ENCODE measurements at places on chromosomes 1 and 21.

GRCh38 chr1:173393659-173394000 is 83.5 kb upstream of the PRDX6 start:
- DNase-seq = no peak

GRCh38 chr1:16727190-16728111 is 12.9 kb upstream of the RNU1-4 start:
- no peak for DNase-seq

GRCh38 chr21:44916965-44917364 is 3.7 kb downstream of the ITGB2 start:
- no peak for DNase-seq

DNA sequence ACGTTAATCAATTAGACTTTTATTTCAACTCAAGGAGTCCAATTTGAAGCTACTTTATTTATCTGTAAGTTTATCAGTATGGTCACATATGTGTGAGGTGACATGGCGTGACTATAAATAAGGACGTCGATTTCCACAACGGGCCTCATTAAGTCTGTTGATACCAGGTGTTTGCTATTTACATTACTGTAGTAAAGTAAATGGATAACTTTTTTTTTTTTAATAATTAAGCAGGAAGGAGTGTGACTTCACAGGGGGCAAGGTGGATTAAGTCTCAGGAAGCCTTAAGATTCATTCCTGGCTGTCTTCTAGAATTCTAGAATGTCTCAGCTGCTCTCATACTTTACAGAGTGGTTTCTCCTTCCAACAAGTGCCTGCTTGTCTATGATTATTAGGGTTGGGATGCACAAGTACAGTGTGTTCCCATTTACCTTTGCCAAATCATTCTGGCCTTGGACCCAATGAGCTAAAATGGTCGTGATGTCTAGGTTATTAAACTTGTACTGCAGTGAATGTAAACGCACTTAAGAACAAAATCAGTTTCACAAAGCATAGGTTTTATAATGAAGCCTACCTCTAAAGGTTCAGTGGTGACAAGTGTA is 15.5 kb downstream of the MAP3K7CL start:
- no peak for DNase-seq

DNA sequence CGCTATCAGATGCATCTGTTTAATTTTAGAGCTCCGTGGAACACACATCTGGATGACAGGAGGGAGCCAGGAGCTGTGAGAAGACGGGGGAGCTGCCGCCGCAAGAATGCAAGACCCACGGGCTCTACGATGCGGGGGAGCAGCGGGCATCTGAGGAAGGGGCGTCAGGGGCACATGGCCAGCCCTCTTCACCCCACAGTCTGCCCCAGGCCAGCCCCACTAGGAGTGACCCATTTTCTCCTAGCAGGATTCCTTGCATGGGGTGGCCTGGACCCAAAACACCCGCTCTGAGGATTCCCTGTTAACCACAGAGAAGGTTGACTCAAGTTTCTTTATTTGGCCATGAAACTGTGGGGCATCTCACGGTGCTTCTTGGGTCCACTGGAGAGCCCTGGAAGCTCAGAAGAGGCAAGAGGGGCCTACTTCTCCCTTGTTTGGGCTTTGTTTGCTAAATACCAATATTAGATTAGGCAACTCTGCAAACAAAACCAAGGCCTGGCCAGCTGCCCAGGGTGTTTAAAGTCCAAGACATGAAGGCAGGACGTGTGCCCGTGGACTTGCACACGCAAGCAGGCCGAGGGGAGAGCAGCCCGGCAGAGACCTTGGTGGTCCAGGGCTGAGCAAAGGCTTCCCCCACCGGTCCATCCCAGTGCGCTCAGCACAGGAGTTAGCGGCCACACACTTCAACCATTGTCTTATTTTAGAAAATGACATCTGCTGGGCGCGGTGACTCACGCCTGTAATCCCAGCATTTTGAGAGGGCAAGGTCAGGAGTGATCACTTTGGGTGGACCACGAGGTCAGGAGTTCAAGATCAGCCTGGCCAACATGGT is 89.8 kb downstream of the DHRS3 start:
- DNase-seq = no peak

DNA sequence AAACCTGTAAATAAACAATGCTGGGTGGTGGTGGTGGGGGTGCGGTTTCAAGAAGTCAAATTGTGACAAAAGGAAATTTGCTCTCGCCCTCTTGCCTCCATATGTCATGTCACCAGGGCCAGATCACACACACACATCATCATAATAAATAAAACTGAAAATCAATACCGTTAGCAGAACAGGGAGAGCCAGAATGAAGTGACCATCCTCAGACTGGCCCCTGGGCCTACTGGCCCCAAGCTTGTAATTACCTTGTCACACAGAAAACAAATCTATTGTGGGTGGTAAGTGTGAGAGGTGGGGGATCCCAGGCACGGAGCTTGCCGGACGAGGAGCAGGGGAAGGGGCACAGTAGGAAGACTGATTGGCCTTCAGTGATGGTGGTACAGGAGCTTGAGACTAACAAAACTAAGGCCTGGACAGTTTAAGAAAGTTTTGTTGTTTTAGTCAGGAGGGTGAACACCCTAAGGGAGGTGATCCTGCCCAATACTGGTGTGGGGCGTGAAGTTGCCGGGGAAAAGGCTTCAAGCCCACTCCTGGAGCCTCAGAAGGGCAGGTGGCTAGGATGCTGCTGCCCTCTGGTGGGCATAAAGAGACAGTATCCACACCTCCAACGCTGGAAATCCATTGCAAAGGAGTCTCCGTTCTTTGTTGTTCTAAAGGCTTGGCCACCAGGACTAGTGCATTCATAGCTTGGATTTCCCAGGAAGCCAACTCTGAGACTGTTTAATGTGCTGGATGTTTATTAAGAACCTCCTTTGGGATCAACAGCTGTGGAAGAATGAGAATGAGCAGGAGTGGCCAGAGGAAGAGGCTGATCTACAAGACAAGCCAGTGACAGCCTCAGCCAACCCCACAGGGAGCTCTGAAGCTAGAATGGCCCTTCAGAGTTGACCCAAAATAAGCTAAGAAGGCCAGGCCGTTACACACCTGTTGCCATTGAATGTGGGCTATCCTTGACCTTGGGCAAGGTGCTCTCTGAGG is 8.1 kb upstream of the C1orf216 start:
- DNase-seq = peak; percentile 32

- no peak for DNase-seq
Observed at GRCh38 chr1:30423570-30423969, 299.8 kb downstream of the MATN1 start.

DNA sequence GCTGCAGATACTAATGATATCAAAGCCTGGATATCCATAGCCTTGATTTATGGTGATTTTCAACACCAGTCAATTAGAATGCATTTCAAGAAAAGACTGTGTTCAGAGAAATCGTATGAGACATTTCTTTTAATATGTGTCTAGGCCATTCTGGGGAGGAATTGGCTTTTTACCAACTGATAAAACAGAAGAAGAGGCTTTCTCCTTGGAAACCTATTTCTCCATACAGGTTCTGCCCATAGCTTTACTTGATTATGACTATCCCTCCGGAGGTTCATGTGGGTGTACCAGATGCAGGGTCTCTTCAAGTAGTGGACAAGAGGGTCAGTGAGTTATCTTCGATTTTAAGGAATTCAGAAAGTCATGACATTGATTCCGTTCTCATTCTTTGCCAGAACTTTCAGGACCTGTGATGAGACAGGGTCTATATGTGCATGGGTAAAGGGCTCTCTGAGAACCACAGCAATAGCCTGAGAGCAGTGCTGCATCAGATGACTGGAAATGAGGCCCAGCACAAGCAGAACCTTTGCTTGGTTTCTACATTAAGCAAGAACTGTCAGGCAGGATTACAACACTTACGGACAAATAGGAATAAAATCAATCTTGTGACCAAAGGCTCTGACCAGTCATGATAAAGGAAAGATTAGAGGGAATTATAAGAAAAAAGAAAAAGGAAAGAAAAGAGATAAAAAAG is 263.7 kb upstream of the SGIP1 start:
- no peak for DNase-seq

DNA sequence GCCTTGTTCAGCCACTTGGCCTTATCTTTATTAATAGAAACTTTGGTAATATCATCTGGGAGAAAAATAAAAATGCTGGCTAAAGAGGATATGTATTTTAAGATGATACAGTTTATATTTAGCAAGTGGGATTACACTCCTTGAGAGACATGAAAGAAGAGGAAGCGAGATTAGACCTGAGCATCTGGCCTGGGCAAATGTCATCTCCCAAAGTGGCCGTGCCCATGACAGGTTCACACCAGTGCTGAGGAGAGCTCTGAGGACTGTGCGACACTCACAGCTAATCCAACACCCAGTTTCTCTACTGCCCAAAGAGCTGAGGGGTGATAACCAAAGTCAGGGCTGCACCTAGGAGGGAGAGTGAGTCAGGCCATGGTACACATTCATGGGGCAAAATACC is 121.7 kb upstream of the DUSP10 start:
- DNase-seq = no peak

DNA sequence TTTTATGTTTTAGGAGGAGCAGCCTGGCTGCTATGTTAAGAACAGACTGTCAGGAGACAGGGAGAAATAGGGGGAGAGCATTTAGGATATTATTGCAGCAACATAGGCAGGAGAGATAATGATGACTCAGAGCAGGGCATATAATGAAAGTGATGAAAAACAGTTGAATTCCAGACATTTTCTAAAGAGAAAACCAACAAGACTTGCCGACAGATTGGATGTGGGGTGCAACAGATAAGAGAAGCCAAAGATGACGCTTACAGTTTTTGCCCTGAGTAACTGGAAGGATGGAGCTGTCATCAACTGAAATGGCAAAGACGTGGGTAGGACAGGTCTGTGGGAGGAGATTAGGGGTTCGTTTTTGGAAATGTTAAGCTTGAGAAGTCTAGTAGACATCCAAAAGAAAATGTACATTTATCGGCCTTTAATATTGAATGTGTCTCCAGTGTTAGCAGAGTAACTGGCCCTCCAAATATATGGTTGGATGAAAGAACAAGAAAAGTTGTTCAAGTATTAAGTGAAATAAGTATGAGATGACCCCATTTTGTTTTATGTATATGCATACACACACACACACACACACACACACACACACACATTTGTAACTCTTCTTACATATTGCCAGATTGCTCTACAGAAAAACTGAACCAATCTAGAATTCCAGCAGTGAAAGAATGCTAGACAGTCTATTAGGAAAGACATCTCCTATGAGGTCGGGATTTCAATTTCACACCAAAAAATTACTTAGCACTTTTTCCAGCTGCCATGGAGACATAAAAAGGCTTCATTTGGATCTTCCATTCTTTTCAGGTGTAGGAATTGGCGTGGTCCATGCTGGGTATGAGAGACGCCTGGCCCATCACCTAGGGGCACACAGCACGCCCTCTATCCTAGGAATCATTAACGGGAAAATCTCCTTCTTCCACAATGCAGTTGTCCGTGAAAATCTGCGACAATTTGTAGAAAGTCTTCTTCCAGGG is 17.2 kb downstream of the DNAJC16 start:
- DNase-seq = no peak

DNA sequence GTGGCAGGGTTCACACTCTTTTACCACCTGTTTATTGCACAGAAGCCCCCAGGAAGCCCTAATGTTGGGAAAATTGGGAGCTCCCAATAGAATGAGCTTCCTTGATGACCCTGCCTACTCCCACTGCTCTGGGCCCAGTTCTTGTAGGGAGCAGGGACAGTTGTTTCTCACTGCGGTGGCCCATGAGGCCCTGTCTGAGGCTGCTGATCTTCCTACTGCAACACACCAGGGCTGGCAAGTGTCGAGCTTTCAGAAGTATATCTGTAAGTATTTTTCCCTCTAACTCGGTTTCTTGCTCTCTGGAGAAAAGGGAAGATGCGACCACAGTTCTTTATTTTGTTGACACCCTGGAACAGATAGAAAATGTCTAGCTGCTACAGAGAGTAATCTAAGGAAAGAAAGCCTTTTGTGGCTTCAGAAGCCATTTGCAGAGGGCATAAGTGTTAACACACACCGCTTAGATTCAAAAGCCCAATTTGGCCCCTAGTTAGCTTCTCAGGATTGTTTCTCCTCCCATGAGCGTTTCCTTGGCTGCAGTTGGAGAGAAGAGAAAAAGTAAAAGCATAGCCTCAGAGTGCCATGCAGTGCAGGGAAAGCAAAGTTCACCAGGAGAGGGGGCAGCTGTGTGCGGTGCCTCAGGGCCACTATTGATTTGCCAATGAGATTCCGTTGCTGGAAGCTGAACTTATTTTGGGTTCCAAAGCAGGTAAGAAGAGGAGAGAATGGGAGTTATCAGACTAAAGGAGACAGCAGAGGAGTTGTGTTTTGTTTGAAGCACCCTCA is 102.6 kb downstream of the SELENOF start:
- no peak for DNase-seq

- no peak for DNase-seq
Observed at GRCh38 chr1:108502138-108502537, 52.0 kb downstream of the NBPF6 start.

DNA sequence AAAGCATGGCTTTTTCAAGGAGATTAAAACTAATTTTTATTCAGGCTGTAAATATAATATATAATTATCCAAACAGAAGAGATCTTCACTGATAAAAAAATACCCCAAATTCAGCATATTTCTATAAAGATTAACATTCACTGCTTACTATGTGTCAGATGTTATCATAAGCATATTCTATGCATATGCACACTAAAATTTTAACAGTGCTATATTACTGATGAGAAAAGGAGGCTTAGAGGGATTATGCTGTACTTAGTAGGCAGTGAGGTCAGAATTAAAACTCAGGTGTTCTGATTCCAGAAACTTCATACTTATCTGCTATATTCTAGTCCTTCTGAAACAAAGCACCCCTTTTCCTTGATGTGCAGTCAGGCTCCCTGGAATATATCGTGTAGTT is 33.8 kb upstream of the ATP6V1G3 start:
- DNase-seq = no peak

DNA sequence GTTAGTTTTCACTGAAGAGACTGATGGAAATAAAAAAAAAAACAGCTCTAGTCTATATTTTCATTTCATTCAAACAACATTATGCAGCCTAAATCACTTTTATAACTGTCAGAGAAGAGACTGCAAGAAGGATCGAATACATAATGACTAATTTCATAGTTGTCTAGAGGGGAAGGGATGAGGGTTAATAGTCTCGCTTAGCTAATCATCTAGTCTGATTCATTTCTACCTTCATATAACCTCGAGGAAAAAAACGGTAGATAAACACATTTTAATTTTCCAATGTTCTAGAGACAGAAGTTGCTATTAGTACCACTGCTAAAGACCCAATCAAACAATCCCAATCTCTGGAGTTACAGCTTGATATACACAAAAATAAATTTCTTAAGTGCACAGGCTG is 3.5 kb downstream of the FUBP1 start:
- DNase-seq = no peak

DNA sequence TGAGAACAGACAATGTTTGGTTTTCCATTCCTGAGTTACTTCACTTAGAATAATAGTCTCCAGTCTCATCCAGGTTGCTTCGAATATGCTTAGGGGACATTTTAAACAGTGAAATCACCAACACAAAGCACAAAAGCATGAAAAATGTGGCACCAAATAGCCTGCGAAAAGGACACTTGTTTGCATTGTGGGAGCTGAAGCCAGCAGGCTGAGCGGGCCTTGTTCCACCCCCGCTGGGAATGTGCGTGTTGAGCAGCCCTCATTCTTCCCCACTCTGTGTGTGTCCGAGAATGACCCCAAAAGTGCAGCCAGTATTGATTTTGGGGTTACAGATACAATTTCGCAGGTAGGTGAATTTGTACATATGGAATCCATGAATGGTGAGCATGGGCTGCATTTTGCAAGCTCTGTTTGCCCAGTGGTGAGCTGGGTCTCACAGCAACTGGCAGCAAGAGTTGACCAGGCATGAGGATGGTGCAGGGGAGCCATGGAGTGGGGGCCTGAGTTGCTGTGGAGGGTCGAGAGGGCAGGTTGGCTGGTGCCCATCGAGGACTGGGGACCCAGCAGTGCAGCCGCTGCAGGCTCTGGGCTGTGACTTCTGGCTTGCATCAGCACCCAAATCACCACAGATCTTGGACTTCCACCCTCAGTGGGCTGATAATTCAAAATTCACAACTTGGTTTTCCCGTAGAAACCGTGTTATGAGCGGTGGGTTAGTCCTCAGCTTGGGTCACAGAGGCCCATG is 29.4 kb downstream of the NENF start:
- DNase-seq = no peak
